ENCODE measurements at places on chromosomes 6 and 20. TPM values are rescaled to one million over a fixed set of nuclear protein-coding genes. Genes with fewer than 3 reads are reported as not detected.

The RAD21L1 gene
- not detected for total RNA-seq

GRCh38 chr6:20542927-20543602 is 8.8 kb downstream of the CDKAL1 start:
- DNase-seq = no peak

GRCh38 chr6:157157258-157157657 is 166.1 kb downstream of the TMEM242 start:
- DNase-seq = no peak

DNA sequence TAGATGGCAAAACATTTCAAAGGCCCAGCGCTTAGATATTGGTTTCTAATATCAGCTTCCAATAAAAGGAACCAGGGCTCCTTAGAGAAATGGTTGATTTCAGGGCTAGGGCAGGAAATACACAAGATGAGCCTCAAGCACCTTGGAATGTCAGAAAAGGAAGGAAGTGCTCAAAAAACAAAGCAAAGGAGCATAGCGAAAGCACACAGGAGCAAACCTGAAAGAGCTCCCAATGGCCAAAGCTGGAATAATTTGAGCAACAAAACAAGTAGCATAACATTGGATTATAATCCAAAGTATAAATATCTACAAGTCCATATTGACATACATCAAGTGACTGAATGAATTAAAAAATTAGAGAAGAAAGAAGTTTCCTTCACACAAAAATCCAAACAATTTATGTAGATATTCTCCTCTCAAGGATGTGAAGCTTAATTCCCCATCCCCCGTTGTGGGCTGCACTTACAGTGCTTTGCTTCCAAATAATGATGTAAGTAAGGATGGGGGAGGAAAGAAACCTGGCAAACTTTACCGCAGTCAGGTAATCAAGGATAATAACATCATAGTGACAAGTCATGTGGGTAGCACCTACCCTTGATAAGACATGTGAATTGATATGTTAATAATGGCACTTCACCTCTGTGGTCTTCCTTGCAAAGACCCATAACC is 132.9 kb upstream of the DST start:
- DNase-seq = no peak

The RAET1E gene
- 17.5 TPM for total RNA-seq

- no peak for DNase-seq
Measured at GRCh38 chr6:62344850-62345249, 58.8 kb upstream of the KHDRBS2 start.

GRCh38 chr6:164838068-164838615 is 471.3 kb downstream of the C6orf118 start:
- DNase-seq = no peak

- no peak for DNase-seq
Measured at GRCh38 chr6:140966676-140967075, 1166.0 kb upstream of the GJE1 start.

- DNase-seq = no peak
Measured at GRCh38 chr6:142569676-142570075, 267.9 kb downstream of the ADGRG6 start.
